ENCODE measurements at places on chromosomes 16 and 17. TPM values are rescaled to one million over a fixed set of nuclear protein-coding genes. Genes with fewer than 3 reads are reported as not detected.

Gene ENPP7
- total RNA-seq = not detected

Gene CENPV
- 9.5 TPM for total RNA-seq

Gene ABI3
- total RNA-seq = 0.19 TPM

Gene ERCC4
- 9.4 TPM for total RNA-seq

Gene RCVRN
- not detected for total RNA-seq

Gene DHRS7B
- 16.8 TPM for total RNA-seq

Gene CCL17
- not detected for total RNA-seq

Gene ZG16
- not detected for total RNA-seq

Gene CHD9NB
- 1.8 TPM for total RNA-seq

Gene CCL16
- total RNA-seq = not detected

Gene IL34
- total RNA-seq = 4.1 TPM

Gene C1QL1
- 2.5 TPM for total RNA-seq

Gene LGALS3BP
- total RNA-seq = 403 TPM

Gene ABCC11
- total RNA-seq = 0.13 TPM

Gene HOXB4
- 5.5 TPM for total RNA-seq

Gene CCDC40
- total RNA-seq = 5.7 TPM

Gene FA2H
- not detected for total RNA-seq

Gene KRTAP17-1
- total RNA-seq = not detected

Gene PDILT
- not detected for total RNA-seq

Gene RTN4RL1
- total RNA-seq = 0.64 TPM

Gene CACNG4
- not detected for total RNA-seq

Gene KSR1
- total RNA-seq = 6.0 TPM

Gene TEX14
- not detected for total RNA-seq

Gene MPP2
- total RNA-seq = 11.3 TPM

Gene SNRNP25
- total RNA-seq = 31.8 TPM

Gene PIEZO1
- 140 TPM for total RNA-seq

Gene KRT14
- not detected for total RNA-seq

Gene SLC43A2
- 3.7 TPM for total RNA-seq

Gene TBC1D3
- total RNA-seq = not detected

Gene MYADML2
- total RNA-seq = not detected

Gene PRR29
- not detected for total RNA-seq

Gene CDRT15
- total RNA-seq = not detected

All from LHCN-M2 (cell line).